Skin of body (tissue), 3 donors: ENCODE measurements at places on chromosomes 3 and 15.
A peak's percentile ranks its signal among the peaks of the same experiment; 100 is the strongest.

GRCh38 chr3:128378631-128379347 is 87.9 kb downstream of the DNAJB8 start:
- no peak for DNase-seq

GRCh38 chr15:66212563-66212921 is 41.0 kb downstream of the MEGF11 start:
- no peak for DNase-seq

DNA sequence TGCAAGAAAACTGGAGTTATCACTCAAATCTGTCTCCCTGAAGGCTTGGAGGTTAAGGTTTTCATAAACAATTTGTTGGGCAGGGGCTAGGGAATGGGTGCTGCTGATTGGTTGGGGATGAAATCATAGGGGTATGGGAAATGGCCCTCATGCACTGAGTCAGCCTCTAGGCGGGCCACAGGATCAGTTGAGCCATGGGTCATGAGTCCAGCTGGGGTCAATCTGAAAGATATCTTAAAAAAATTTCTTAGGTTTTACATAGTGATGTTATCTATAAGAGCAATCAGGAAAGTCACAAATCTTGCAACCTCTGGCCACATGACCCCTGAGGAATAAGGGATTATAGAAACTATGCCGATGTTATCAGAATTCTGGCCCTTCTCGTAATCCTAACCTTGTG is 491.7 kb downstream of the ZIC1 start:
- DNase-seq, result no peak

GRCh38 chr3:141523615-141524375 is 37.0 kb downstream of the RASA2 start:
- DNase-seq, result no peak

- no peak for DNase-seq
Measured at GRCh38 chr3:128684986-128685726, 34.5 kb upstream of the RPN1 start.

DNA sequence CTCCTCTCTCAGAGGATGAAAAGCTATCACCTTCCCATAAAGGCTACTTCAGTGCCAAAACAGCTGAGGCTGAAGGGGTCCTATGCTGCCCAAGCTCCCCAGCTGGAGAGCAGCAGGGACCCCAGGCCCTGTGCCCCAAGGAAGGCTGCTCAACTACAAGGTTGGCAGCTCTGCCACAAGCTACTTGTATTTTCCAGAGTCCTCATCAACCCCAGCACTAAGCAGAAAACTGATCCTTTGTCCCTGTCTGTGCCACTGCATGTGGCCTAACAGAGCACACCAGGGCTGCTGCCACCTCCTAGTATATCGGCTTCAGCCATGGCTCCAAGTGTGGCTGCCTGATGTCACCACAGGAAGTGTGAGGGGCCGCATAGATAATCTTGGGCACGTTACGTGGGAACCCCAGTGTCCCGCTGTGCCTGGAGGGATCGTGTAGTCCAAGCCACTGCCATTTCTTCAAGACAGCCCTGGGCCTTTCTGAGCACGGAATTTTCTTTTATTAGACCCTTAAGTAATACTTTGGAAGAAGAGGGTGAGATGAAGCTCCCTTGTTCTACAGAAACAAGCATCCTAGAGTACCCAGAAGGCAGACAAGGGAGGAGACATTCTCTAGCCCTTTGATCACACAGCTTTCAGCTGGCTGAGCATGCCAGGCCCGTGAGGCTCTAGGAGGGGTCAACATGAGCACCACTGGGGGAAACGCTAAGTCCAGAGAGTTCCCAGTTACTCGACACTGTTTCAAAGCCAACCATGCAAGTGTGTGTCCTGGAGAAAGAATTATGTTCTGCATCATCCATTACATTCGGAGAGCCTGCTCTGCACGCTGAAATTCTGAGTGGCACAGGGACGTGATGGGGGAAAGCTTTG is 60.7 kb downstream of the CAPN7 start:
- DNase-seq, result no peak

GRCh38 chr3:88033808-88034207 is 25.0 kb downstream of the CGGBP1 start:
- no peak for DNase-seq

DNA sequence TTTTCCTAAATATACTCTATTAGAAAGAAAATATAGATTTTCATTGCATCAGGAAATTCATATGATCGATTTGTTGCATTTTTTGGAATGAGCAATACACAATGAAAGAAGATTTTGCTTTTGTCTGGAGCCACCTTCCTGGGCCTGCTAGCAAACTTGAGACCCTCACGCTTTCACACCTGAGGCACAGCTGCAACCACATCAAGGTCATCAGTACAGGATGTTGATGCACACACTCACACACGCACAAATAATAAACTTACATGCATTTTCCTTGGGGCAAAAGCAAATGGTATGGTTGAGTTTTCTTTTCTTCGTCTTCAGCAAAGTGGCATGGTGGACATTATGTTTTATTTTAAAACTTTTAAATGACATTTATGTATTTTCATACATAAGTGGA is 64.8 kb upstream of the SATB1 start:
- DNase-seq, result no peak

GRCh38 chr15:90095521-90095959 is 6.7 kb downstream of the IDH2 start:
- DNase-seq, result no peak

- DNase-seq, result no peak
Measured at GRCh38 chr3:187919544-187919943, 174.3 kb upstream of the BCL6 start.

DNA sequence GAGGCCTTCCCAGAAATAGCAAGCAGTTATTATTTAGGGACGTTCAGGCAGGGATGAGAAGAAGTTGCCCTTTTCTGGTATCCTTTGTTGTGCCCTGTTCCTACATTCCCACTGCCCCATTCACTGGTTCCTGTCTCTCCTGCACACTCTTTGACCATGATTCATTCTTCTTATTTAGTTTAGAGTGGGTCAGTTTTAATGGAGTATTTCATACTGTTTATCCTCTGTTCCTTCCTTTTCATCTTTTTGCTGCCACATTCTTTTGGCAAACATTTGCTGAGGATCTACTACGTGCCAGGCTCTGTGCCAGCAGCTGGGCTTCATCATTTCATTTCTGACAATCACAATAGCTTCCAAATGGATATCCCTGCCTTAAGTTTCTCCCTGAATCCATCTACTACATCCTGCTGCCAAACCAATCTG is 11.8 kb upstream of the EID1 start:
- DNase-seq, result no peak

- DNase-seq, result peak; percentile 34
Measured at GRCh38 chr3:127723011-127723567, 50.3 kb downstream of the ABTB1 start.

DNA sequence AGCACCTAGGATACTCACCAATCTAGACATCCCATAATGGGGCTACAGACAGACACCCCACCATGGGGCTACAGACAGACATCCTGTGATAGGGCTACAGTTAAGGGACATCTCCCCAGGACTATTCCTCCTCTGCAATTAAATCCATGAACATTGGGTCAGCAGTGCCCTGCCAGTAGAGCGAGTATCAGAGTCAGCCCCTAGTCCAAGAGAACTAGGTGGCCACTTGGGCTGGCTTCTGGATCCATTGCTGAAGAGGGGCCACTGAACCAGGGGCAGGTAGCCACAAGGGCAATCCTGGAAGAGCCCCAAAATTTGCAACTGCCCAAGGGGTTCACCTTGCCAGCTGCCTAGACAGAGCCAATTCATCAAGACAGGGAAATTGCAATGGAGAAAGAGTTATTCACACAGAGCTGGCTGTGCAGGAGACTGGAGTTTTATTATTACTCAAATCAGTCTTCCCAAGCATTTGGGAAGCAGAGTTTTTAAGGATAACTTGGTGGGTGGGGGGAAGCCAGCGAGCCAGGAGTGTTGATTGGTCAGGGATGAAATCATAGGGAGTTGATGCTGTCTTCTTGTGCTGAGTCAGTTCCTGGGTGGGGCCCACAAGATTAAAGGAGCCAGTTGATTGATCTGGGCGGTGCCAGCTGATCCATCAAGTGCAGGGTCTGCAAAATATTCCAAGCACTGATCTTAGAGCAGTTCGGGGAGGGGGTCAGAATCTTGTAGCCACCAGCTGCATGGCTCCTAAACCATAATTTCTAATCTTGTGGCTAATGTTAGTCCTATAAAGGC is 170.2 kb upstream of the SMAD3 start:
- no peak for DNase-seq

GRCh38 chr3:9942934-9943690 is 9.1 kb downstream of the PRRT3 start:
- no peak for DNase-seq

GRCh38 chr3:23650371-23651140 is 155.2 kb upstream of the UBE2E1 start:
- DNase-seq, result no peak

GRCh38 chr15:74426404-74427281 is 7.1 kb downstream of the SEMA7A start:
- DNase-seq, result no peak

DNA sequence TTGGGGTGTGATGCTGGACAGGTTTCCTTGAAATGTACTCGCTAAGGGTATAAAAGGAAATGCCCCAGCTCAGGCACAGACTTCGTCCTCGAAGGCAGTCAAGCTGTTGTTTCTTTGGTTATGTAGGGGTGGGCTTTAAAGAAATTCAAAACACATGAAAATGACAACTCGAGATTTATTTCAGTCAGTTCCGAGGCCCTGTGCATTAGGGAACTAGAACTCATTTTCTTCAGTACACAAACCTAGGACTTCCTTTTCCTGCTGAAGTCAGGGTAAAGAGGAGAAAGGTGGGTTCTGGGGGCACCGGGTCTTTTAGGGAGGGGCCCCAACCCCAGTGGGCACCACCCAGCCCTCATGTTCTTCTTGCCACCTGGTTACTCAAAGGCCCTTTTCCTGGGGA is 7.7 kb downstream of the CCR9 start:
- no peak for DNase-seq

DNA sequence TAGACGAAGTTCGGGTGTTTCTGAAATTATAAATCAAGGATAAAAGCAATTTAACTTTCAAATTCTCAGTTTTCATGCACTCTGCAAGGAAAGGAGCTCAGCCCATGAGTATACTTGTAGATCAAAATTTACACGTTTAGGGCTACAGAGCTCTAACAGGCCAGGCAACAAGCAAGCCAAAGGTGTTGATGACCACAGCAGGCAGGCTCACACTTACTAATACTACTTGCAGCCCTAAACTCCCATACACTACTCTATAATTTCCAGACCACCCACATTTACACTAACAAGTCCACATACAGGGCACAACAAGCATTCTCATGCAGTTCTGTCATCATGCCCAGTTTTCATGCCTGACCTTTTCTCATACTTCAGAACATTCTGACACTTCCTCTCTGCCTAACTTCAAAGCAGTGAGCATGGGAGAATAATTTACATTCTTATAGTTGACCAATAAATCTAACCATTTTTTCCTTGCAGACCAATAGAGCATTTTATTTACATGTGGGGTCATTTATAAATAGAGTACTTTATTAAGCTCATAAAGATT is 124.7 kb upstream of the FRMD4B start:
- peak; percentile 23 for DNase-seq

GRCh38 chr3:146823622-146824021 is 218.5 kb upstream of the PLSCR5 start:
- DNase-seq, result no peak

DNA sequence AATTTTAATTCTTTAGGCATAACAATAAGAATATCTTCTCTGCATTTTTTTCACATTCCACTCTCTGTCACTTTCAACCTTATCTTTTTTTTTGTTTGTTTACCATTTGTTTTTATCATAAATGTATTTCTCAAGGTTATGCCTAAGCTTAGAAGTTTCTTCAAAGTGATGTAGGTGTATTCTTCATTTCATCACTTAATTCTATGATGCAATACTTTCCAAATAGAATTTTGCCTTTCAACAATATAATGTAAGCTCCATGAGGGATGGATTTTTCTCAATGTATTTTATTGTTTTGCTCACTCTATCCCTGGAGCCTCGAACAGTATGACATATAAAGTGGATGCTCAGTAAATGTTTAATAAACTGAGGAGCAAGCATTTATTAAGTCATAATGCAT is 444.9 kb downstream of the EPHA6 start:
- DNase-seq, result no peak

GRCh38 chr15:62165793-62166375 is 799 bp upstream of the C2CD4B start:
- DNase-seq, result no peak

DNA sequence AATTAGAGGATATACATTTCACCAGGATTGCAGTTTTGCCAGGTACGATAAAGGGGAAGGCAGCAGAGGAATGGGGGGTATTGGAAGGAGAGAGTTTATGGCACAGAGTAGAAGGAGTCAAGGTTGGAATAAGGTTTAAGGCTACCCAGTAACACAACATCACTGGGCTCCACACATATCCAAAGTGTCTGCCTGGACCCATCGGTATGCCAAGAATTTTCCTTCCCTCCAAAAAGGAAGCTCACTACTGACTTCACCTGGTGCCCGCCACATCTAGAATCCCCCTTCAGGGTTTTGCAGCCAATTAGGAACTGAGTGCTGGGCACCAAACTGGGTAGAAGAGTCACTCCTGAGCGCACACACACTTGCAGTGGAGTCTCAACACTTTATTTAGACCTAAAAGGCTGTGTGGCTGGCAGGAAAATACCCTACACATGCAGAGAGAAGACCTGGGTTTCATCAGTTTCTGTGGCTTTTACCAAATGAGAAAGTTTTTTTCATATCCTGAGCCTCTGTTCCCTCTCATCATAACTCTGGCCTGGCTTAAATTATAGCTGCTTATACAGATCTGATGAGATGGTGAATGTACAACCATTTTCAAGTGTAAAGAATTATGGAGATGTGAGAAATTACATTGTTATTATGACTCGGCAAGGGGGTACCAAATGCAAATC is 190.8 kb upstream of the LPP start:
- DNase-seq, result no peak

- no peak for DNase-seq
Measured at GRCh38 chr3:14664170-14664569, 10.8 kb upstream of the C3orf20 start.

- DNase-seq, result no peak
Measured at GRCh38 chr15:52858782-52859176, 68.6 kb upstream of the ONECUT1 start.

DNA sequence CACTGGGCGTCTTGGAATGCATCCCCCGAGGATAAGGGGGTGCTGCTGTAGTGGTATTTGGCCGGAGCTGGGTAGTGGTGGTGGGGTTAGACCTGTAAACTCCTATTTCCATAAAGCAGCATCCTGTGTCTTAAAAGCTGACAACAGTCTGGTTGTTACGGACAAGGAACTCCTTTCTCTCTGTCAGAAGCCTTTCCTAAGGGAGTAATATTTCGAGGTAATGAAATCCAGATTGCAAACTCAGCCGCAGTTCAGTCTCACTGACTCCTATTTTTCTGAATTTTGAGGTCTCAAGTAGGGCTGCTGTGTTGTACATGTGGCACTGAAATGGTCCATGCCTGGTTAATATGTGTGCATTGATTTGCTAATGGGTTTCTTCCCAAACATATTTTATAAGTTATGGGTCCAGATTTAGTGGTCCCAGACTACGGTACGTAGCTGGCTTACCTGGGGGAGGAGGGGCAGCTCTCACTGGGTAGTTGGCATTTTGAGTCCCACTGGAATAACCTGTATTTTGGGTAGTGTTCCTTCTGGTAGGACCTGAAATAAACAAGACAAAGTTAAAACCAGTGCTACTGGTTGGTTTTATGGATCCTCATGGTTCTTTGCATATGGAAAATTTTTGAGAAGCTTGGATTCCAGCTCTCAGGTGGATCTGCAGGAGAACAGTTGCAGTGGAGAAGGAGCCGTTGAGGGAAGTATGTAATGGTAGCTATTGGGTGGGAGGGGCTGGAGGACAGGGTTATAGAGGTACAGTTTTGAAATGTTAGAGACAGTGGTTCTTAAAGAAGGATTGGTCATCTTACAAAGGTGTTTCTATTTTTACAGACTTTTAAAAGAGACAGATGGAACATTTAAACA is 48.6 kb upstream of the LDHAL6B start:
- DNase-seq, result peak; percentile 64

GRCh38 chr3:69116897-69117296 is 5.5 kb downstream of the LMOD3 start:
- DNase-seq, result no peak
